GM13976 (cell line): ENCODE measurements at places on chromosomes 13 and 19.
A peak's percentile ranks its signal among the peaks of the same experiment; 100 is the strongest.

GRCh38 chr13:51783428-51784094, 20.4 kb downstream of the DHRS12 start:
- no peak for DNase-seq

- DNase-seq = no peak
Observed at GRCh38 chr19:4688587-4688986, 18.4 kb upstream of the MYDGF start.

- no peak for DNase-seq
Observed at GRCh38 chr19:54172471-54173358, at the start of gene TMC4. TSS of gene TMC4 (minus strand) at chr19:54173160. CDS start at chr19:54173117, 43 bp downstream.

DNA sequence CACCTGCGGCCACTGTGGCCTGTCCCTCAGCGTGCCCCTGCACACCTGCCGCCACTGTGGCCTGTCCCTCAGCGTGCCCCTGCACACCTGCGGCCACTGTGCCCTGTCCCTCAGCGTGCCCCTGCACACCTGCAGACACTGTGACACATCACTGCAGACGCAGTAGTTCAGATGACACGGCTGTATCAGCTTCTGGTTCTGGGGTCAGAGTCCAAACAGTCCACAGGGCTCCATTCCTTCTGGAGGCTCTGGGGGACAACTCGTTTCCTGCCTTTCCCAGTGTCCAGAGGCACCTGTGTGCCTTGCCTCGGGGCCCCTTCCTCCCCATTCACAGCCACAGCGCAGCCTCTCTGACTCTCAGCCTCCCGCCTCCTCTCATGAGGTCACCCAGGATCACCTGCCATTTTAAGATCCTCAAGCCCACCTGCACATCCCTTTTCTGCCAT, 5.5 kb downstream of the SF3A2 start:
- DNase-seq = no peak

DNA sequence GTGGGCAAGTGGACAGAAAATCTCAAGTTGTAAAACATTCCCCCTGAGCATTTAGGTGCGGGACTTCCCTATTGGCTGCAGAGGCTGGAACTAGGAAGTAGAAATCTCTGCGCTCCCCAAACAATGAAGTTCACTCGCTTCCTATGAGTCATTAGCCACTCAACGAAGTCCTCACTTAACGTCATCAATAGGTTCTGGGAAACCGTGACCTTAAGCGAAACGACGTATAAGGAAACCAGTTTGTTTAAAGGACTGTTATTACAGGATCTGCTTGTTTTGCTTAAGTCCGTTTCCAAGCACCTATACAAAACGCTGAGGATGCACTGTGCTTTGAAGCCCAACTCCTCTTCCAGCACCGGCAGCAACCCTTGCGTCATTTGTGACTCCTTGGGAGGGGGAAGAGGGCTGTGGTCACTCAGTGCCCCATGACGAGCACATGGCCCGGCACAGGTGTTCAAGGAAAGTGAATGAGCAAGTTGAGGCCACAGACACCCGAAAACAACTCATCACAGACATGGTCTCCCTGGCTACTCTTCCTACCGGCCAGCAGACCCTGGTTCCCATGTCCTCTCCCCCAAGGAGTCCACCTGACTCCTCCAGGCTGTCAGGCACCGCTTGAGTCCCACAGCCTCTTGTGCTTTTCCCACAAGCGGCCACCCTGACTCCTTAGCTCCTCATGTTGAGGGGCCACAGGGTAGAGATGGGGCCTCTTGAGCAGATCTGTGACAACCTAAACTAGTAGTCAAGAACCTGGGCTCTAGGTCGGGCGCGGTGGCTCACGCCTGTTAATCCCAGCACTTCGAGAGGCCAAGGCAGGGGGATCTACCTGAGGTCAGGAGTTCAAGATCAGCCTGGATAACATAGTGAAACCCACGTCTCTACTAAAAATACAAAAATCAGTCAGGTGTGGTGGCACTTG, 4.8 kb downstream of the RPS16 start:
- peak; percentile 68 for DNase-seq

- DNase-seq = no peak
Observed at GRCh38 chr19:34480491-34480890, 1.1 kb upstream of the WTIP start.

- DNase-seq = no peak
Observed at GRCh38 chr19:51368366-51369282, at the start of gene CLDND2. TSS of gene CLDND2 (minus strand) at chr19:51369003. CDS start at chr19:51368577, 426 bp downstream.

- no peak for DNase-seq
Observed at GRCh38 chr13:59674616-59675015, 489.1 kb downstream of the DIAPH3 start.

GRCh38 chr19:1113030-1113985, 9.5 kb downstream of the GPX4 start:
- peak; percentile 98 for DNase-seq

- no peak for DNase-seq
Observed at GRCh38 chr13:56510836-56511235, 629.9 kb upstream of the PRR20A start.

GRCh38 chr13:34335014-34336007, 517.4 kb downstream of the RFC3 start:
- DNase-seq = no peak

DNA sequence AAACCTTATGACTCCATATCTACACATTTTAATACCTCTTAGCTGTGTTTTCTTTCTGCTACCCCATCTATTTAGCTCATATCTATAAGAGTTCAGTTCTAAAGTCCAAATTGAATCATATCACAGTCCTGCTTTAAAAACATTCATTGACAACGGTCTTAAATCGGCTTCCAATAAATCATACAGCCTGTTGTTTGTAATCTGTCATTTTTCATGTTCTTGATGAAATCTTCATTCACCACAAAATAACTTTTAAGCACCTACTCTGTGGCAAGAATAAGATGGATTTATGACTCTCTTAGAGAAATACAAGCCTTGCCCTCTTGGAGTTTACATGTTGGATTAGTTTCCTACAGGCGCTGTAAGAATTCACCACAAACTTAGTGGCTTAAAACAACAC, 450.9 kb upstream of the GPC6 start:
- no peak for DNase-seq

GRCh38 chr13:110712849-110713641, 455 bp upstream of the ING1 start:
- DNase-seq = peak; percentile 95

GRCh38 chr19:18419699-18420460, 682 bp downstream of the SSBP4 start:
- peak; percentile 65 for DNase-seq

DNA sequence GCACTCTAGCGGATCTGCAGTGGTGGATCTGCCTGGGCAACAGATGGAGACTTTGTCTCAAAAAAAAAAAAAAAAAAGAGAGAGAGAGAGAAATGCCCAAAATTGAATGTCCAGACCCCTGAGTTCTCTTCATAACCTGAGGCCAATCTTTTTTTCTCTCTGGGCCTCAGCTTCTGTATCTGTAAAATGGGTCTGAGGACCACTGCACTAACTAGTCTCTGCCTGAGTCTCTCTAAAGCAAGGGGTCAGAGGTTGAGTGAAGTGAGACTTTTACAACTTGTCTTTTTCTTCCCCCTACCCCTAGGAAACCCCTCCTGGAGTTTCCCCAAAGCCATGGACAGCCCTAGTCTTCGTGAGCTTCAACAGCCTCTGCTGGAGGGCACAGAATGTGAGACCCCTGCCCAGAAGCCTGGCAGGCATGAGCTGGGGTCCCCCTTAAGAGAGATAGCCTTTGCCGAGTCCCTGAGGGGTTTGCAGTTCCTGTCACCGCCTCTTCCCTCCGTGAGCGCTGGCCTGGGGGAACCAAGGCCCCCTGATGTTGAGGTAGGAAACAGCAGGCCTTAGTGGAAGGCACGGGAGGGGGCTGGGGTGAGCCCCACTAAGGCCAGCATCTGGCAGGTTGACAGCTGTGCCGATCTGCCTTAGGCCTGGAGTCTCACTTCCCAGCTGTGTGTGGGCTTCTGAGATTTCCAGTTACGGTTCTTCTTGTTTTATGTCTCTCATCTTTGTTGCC, 1.8 kb downstream of the TMEM91 start:
- DNase-seq = peak; percentile 65

DNA sequence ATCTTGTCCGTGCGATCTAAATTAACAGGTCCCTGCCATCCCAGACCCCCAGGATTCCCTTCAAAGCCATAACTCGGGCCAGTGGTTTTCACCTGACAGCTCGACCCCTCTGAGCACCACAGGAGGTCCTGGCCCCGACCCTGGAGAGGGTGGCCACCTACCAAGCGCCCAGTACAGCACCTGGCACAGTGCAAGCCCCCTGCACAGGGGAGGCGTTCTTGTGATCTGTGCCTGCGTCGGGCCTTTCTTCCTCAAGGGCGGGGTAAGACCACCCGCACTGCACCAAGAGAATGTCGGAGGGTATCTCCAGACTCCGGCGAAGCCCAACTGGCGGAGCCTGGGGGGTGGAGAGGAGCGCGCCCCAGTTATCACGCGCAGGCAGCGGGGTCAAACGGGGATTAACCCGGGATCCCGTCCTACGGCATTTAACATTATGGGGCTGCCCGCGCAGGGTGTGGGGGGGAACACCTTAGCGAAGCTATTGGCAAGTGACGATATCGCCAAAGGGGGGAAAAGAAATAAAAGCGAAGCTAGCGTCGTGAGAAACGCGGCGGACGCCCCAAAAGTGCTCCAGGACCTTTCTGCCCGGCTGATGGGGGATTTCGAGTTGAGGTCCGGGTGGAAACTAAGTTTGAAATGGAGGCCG, 1.3 kb upstream of the HNRNPL start:
- DNase-seq = no peak

GRCh38 chr19:13255041-13255718, 105.0 kb downstream of the IER2 start:
- no peak for DNase-seq

DNA sequence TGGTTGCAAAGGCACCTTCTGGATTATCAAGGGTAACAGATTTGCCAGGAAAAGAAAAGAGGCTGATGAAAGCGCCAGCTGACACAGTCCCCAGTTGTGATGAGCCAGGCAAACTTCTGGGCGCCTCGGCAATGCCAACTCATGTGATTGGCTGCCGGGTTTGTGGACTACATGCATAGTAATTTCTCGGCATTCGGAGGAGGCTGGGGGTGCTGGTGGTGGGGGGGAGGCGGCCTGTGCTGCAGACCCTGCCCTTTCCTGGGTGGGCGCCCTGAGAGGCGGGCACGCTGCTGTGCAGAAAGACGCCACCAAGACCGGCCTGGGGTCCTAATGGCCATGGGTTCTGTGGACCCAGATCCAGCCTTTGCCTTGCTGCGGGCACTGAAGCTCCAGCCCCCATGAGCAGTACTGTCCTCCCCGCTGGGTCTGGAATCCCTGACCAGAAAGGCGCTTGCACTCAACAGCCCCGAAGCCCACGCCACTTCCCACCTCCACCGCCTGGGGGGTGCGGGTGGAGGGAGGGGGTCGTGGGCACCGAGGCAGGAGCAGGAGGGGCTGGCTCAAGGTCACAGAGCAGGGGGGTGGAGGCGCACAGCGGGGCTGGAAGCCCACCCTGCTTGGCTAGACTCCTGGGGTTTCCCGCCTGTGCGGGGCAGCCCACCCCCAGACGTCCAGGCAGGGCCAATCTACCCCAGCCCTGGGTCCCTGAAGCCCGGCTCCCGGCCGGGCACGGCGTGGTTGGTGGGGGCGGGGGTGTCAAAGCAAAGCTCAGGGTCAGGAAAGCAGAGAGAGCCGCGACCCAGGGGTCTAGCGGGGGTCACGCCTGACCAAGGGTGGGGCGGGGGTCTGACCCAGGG, 1.0 kb downstream of the DIRAS1 start:
- no peak for DNase-seq

GRCh38 chr19:30807278-30807677, 435.1 kb downstream of the ZNF536 start:
- DNase-seq = no peak

- DNase-seq = no peak
Observed at GRCh38 chr13:43154839-43155238, 131.5 kb downstream of the DNAJC15 start.

GRCh38 chr13:111595276-111595675, 274.8 kb downstream of the TEX29 start:
- no peak for DNase-seq

- DNase-seq = no peak
Observed at GRCh38 chr19:44258835-44259413, 762 bp upstream of the ZNF233 start.

- no peak for DNase-seq
Observed at GRCh38 chr13:80245162-80245733, 95.7 kb downstream of the SPRY2 start.

GRCh38 chr19:40410030-40410389, 3.2 kb downstream of the PRX start:
- no peak for DNase-seq

DNA sequence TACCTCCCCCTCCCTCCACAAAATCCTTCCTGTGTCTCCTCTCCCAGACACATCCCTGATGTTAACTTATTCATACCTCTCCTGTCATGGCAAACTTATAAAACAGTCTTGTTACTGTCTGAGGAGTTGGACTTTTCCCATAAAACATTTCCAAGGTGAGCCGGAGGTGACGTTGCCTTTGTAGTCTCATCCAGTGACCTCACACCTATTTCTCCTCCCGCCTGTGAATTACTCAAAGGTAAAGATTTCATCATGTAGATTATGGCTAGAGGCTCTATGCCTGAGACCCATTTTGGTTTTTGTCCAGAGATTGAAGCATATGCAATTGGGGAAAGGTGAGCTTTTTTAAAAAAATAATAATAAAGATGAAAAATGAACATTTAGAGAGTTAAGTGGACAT, 529.0 kb downstream of the MYO16 start:
- no peak for DNase-seq

GRCh38 chr19:38921420-38922274, 8.9 kb downstream of the SARS2 start:
- no peak for DNase-seq

DNA sequence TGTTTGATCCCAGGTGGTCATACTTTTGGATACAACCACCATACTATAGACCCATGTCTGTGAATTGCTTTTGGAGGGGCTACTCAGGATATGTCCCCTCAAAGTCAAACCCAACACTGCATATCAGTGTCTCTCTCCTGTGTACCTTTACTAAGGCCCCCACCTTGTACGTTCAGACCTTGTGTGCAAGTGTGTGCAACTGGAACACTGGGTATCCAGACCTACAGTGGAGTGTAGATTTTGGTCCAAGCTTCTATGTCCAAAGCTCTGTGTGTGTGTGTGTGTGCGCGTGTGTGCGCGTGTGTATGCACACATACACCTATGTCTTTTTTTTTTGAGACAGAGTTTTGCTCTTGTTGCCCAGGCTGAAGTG, 18.0 kb downstream of the KLK2 start:
- no peak for DNase-seq

DNA sequence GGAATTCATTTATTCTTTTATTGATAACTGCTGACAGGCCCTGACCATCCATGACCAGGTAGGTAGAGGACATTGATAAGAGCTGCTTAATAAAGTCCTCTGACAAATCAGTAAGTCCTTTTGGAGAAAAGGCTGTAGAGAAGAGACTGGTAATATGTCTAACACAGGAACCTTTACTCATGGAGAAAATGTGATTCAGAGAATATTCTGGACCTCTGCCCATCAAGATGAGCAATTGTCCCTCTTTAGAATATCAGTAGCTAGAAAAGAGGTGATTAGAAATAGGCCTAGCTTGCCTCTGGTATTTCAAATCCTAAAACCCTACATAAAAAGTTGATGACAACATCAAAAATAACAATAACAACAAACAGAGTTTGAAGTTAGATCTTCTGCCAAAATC, 642.3 kb downstream of the TBC1D4 start:
- DNase-seq = no peak
